ENCODE measurements at places on chromosomes 4 and X.

- no peak for DNase-seq
Observed at GRCh38 chrX:97666890-97667289, 783.2 kb downstream of the RPA4 start.

DNA sequence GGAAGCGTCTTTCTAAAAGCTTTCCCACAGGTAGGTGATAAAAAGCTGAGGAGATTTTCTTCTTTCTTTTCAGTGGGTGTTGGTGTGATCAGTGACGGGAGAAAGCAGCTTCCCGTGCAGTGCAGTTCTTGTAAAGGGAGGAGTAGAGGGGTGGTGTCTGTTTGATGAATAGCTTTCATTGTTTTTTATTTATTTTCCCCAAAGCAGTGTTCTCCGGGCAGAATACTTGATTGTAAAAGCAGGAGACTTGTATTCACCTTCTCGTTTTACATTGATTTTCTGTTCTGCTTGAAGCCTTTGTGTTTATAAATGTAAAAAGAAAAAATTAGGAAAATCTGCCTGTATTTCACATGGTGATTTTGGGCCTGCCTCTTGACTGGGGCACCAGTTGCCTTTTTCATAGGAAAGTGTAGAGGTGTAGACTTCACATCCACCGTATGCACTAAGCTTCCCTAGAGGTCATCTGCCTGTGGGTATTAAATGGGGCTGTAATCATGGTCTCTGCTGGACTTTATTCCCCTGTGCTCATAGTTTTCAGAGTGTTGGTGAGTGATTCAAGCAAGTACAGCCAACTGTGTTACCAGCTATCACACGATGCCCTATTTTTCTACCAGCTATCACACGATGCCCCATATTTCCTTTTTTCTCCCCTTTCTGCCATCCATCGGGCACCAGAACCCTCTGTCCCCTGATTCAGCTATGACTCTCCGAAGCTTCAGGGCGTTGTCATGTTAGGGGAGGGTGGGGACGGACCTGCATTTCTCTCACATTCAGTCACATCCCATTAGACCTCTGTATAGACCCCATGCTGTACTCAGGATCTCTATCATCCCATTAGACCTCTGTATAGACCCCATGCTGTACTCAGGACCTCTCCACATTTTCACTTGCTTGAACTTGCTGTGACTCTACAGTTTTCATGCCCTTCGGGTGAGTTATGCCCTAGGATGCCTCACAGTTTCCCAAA lies 526.5 kb downstream of the TRIML1 start:
- DNase-seq, result no peak

GRCh38 chrX:13469963-13470684 lies 99.3 kb upstream of the EGFL6 start:
- DNase-seq, result peak; percentile 9

- no peak for DNase-seq
Observed at GRCh38 chr4:4770610-4771009, 88.9 kb upstream of the MSX1 start.

DNA sequence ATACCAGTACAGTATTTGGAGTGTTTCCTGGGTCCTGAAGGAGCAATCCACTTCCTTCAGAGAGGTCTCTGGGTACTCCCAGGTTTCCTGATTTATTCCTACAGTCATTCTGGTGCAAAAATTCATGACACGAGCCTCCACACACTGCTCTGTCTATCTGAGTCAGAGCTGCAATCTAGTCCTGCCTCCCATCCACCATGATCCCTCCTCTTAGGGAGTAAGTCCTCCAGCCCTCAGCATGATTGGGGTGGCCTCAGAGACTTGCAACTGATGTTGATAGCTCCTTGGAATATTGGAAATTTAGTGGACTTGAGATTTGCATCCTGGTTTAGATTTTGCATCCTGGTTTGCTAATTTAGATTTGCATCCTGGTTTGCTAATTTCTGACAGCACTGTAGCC lies 20.5 kb downstream of the CNGA1 start:
- no peak for DNase-seq

GRCh38 chr4:72300126-72300525 lies 268.3 kb downstream of the NPFFR2 start:
- no peak for DNase-seq

GRCh38 chr4:55503169-55503568 lies 43.5 kb downstream of the CLOCK start:
- DNase-seq, result peak; percentile 3

- no peak for DNase-seq
Observed at GRCh38 chrX:72568406-72569092, 4.1 kb downstream of the HDAC8 start.

- DNase-seq, result no peak
Observed at GRCh38 chr4:140268186-140268841, 105.1 kb upstream of the SCOC start.

DNA sequence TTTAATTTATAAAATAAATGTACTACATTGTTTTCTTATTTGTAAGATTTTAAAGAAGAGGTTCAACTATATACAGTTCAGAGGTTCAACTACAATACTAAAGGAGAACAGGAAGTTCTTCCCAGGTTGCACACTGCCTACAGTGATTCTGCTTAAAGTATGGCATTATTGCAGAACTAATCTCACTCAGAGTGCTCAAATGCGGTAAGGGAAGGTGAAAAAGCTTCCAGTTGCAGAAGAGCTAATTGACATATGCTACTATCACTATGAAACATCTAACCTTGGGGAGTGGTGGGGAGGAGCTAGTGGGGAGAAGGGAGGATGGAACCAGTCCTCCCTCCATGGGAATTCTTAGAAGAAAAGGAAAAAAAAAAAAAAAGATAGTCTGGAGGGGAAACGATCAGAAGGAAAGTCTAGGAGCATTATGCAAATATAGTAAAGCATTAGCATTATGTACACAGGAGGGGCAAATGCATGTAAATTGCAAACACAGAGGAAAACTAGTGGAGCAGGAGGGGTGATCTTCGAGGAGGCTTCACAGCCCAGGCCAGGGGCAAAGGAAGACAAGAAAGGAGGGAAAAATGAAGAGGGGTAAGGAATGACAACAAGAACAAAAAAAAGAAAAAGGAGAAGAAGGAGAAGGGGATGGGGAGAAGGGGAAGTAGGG lies 32.0 kb upstream of the MMAA start:
- DNase-seq, result no peak

DNA sequence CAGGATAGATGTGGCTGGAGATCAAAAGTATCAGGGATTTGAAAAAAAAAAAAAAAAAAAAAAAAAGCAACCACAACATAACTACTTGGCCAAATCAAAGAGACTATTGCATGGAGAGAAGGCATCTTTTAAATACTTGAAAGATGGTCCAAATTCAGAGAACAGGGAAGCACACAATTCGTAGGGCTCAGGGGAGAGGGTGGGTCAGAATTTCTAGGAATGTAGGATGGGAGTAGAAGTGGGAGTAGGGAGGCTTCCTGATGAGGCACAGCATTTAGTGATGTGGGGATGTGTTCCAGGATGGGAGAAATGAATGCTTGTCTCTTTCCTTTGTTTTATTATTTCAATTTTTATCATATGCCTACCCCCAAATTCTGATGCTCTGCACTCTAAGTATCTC lies 36.3 kb downstream of the RTL3 start:
- no peak for DNase-seq

GRCh38 chrX:24760363-24761000 lies 66.8 kb downstream of the POLA1 start:
- DNase-seq, result no peak

GRCh38 chr4:101190751-101191150 lies 156.6 kb downstream of the PPP3CA start:
- no peak for DNase-seq

- DNase-seq, result no peak
Observed at GRCh38 chr4:185190306-185190856, 13.4 kb downstream of the CFAP97 start.

Measured in CD4-positive, alpha-beta T cell treated with Interleukin-15 for 4 hours (primary cell).